ENCODE measurements at places on chromosomes 5 and 9. TPM values are rescaled to one million over a fixed set of nuclear protein-coding genes. Genes with fewer than 3 reads are reported as not detected.

DNA sequence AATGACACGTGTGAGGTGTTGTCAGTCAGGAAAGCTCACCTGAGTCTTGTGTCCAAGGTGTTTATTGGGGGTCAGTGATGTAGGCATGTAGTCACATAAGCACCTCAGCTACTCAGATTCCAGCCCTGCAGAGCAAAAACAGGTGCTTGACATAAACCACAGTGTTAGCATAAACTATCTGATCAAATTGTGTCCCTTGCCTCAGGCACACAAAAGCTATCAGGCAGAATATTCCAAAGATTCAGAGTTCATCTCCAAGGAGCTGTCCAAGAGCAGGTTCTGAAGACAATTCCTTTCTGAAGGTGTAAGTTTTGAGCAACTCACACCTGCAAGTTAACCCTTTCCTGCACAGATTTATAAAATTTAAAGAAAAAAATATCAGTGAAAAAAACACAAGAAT, 102.2 kb upstream of the ITGA1 start:
- no peak for DNase-seq
- H3K4me1 ChIP-seq: no peaks in the 10 kb centered on the region
- H3K27ac ChIP-seq: no peak overlapping the region
- no peak overlapping the region for H3K4me3 ChIP-seq
- no peaks in the 10 kb centered on the region for H3K27me3 ChIP-seq
- no peaks in the 10 kb centered on the region for H3K36me3 ChIP-seq

- H3K27me3 ChIP-seq: no peaks in the 10 kb centered on the region
- H3K36me3 ChIP-seq: no peaks in the 10 kb centered on the region
- H3K4me3 ChIP-seq: no peak overlapping the region
- H3K27ac ChIP-seq: no peak overlapping the region
- DNase-seq: no peak
These were observed 22.5 kb upstream of the DMRT1 start for GRCh38 chr9:818958-819357.

GRCh38 chr9:96089452-96090085, 212.4 kb downstream of the HSD17B3 start:
- no peak overlapping the region for H3K27ac ChIP-seq
- H3K27me3 ChIP-seq: peaks cover 11% of the 10 kb centered on the region

DNA sequence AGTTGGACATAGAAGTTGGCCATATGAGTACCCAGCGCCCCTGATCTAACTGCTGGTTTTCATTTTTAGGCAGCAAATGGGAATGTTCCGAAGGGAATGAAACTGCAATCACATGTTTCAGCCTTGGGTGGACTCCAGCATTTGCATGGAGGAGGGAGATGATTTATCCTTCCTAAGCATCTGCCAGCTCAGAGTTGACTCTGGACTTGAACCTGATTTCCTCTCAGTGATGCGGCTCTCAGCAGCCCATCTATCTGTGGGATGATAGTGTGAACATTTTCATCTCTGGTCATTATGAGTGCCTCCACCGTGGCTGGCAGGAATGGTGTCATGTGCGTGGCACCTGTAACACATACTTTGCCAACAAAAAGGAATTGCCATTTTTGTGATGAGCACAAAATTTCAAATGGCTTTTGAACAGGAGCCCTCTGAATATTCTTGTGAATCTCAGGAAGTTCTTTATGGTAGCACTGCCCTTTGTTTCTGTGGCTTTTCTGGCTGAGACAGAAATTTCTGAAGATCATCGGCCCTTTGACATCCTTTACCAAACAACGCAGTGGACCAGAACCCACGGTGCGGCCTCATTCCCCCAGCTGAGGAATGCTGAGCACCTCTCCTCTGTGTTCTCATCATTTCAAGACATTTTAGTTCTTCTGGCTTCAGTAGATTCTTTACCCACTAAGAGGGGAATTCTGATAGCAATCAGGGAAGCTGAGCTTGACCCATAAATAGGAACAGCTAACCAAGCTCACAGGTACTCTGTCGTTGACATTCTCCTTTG, 28.5 kb downstream of the FUBP3 start:
- no peaks in the 10 kb centered on the region for H3K27me3 ChIP-seq
- H3K4me3 ChIP-seq: no peak overlapping the region
- no peak for DNase-seq
- no peaks in the 10 kb centered on the region for H3K4me1 ChIP-seq
- peaks cover 20% of the 10 kb centered on the region for H3K36me3 ChIP-seq
- H3K27ac ChIP-seq: no peak overlapping the region

DNA sequence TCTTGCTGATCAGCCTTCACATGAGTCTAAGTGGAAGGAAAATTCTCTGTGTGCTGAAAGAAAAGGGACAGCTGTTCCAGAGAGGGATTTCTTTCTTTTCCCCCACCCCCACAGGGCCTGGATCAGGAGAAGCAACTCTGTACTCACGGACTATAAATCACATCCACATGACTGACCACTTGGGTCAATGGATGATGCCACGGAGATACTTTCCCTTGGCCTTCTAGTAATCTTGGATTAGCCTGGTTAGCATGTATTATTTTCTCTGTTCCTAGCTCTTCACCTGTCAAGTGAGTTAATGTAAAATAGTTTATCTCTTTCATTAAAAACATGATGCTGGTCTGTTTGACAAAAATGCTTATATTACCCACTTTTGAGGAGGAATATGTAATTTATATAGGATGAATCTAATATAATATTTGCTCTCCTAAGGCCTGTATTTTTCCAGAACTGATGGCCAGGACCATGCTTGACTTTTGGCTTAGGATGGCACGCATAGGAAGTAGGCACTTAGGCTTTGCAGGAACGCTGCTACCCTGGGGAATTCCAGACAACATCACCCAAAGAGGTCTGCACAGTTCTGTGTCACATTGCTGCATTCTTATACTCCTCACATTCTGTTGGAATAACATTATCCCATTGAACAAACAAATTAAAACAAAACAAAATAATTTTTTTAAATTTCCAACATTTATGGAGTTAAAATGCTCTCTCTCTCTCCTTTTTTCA, 892.1 kb downstream of the TLE1 start:
- H3K4me1 ChIP-seq: peaks cover 26% of the 10 kb centered on the region
- no peaks in the 10 kb centered on the region for H3K36me3 ChIP-seq

DNA sequence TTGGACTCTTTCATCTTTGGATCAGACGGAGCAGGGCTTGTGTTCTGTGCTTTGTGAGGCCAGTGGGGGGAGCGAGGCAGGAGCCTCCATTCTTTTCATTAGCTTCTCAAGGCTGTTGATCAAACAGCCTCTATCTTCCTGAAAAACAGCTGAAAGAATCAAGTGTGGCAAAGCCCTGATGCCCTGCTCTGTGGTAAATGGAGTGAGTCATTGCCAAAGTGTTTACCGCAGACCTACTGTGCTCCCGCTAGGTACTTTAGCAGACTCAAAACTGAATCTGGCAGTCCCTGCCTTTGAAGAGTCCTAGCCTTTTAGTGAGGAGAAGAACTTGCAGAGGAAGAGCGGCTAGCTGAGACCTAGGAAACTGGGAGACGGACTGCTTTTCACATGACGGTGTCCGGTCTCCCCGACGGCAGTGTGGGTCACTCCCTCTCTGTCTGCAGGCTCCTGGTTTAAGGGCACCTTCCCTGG, 3.3 kb downstream of the ANKRD33B start:
- no peak overlapping the region for H3K4me3 ChIP-seq
- H3K4me1 ChIP-seq: peaks cover 14% of the 10 kb centered on the region
- H3K27ac ChIP-seq: no peak overlapping the region
- no peak for DNase-seq
- H3K27me3 ChIP-seq: peaks cover 25% of the 10 kb centered on the region

DNA sequence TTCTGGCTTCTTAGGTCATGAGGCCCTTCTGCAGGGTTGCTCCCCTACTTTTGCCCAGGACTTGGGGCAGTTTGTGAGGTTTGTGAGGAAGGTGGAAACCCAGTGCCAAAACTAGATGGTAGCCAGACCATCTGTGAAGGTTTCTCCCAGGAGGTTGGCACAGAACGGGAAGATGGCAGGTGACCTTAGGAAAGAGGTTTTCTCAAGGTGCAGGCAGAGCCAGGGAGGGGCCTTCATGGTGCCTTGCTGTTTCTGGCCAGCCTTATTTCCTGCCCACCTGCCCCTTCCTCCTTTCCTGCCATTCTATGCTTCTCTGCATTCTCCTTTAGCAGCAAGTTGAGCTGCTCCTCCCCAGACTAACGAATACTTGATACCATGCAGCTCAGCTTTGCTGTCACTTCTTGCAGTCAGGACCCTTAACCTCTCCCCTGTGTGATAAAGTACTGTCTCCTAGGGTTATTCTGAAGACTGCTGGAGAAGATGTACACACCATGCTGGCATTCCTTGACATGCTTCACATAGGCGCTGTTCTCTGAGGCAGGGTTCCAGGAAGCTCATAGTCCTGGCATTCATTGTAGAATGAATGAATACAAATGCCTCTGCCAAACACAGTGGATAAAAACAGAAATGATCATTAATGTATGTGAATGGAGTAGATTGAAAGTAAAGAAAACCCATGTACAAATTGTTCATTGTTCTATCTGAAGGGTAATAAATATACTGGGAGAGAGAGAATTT, 154.3 kb downstream of the KDM4C start:
- H3K4me1 ChIP-seq: no peaks in the 10 kb centered on the region
- H3K27ac ChIP-seq: no peak overlapping the region
- no peaks in the 10 kb centered on the region for H3K36me3 ChIP-seq

DNA sequence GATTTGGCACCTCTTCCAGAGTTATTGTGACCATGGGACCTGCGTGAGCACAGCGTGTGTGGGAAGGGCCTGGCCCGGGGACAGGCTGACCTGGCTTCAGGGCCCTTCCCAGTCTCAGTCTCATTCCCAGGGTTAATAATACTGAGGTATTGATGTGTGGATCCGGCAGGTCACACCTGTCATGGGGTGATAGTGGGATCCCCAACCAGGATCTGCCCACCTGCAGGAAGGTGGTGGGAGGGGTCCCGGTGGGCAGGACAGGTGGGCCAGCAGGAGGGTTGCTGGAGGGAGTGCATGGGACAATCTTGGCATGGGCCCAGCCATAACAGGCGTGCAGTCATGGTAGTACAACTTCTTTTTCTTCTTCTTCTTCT, 55.4 kb downstream of the COL15A1 start:
- peaks cover 8% of the 10 kb centered on the region for H3K27me3 ChIP-seq
- H3K4me1 ChIP-seq: no peaks in the 10 kb centered on the region
- no peak overlapping the region for H3K4me3 ChIP-seq
- H3K36me3 ChIP-seq: no peaks in the 10 kb centered on the region

DNA sequence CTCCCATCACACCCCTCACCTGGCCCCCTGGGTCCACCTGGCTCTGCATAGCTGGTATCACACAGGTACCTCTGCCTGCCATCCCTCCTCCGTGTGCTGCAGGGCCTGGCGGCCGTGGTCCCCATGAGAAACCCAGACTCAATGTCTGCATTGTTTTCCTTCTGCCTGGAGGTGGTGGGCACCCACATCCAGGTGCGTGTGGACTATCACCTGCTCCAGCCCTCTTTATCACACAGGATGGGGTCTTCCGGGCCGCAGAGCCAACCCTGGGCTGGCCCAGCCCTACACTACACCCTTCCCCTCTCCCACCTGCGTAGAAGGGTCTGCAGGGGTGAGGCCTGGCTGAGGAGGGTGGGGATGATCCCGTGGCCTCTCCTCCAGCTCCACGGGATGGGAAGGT, 7.0 kb upstream of the FUT7 start:
- no peaks in the 10 kb centered on the region for H3K27me3 ChIP-seq
- H3K4me1 ChIP-seq: peaks cover 26% of the 10 kb centered on the region
- no peak overlapping the region for H3K27ac ChIP-seq
- H3K36me3 ChIP-seq: peaks cover 19% of the 10 kb centered on the region
- no peak for DNase-seq
- H3K4me3 ChIP-seq: no peak overlapping the region

- no peak for DNase-seq
- H3K36me3 ChIP-seq: no peaks in the 10 kb centered on the region
- H3K4me1 ChIP-seq: no peaks in the 10 kb centered on the region
These were observed 1.0 kb downstream of the ZDHHC11 start for GRCh38 chr5:849651-850301.

- H3K4me1 ChIP-seq: peaks cover 5% of the 10 kb centered on the region
- peak; percentile 67 for DNase-seq
- H3K27ac ChIP-seq: no peak overlapping the region
- peaks cover 98% of the 10 kb centered on the region for H3K27me3 ChIP-seq
- H3K4me3 ChIP-seq: no peak overlapping the region
- H3K36me3 ChIP-seq: no peaks in the 10 kb centered on the region
These were observed 291.4 kb downstream of the ARHGEF28 start for GRCh38 chr5:73917433-73917832.

DNA sequence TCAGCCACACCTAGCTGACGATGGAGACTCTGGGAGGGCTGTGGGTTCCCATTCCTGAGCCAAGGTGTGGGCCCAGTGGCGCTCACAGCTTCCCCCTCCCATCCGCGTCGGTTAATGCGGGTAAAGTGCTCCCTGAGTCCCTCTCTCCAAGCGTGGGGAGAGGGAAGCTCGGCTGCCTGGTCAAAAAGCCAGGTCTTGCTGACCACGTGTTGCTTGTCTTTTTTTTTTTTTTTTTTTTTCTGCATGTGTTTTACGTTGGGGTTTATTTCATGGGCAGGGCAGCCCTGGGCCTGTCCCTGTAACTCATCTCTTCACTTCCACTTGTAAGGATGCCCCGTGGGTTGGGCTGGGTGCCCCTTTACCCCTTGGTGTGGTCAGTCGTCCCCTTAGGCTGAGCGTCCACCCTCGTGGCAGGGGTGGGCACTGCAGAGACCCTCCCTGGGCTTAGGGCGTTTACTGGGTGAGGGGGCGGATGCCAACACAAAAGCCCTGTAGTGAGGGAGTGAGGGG, 11.9 kb downstream of the NKD2 start:
- H3K27me3 ChIP-seq: no peaks in the 10 kb centered on the region
- DNase-seq: no peak
- no peak overlapping the region for H3K4me3 ChIP-seq
- peak overlapping the region; percentile 71 for H3K27ac ChIP-seq

GRCh38 chr5:65760504-65761275, 38.7 kb downstream of the NLN start:
- no peaks in the 10 kb centered on the region for H3K4me1 ChIP-seq
- H3K36me3 ChIP-seq: peaks cover 20% of the 10 kb centered on the region
- no peak overlapping the region for H3K4me3 ChIP-seq
- no peak for DNase-seq
- H3K27ac ChIP-seq: no peak overlapping the region
- no peaks in the 10 kb centered on the region for H3K27me3 ChIP-seq

DNA sequence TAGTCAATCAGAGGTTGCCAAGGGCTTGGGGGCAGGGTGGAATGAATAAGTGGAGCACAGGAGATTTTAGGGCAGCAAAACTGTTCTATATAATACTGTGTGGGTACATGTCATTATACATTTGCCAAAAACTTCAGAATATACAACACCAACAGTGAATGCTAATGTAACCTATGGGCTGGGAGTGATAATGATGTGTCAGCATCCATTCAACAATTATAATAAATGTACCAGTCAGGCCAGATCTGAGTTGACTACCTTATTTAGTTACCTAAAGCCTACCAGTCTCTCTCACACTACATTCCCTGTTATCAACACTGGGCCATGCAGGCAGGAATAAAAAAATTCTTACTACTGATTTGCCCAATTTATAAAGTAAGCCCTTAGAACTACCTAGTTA, 884.5 kb downstream of the TLE1 start:
- no peak overlapping the region for H3K4me3 ChIP-seq
- no peaks in the 10 kb centered on the region for H3K36me3 ChIP-seq
- H3K4me1 ChIP-seq: no peaks in the 10 kb centered on the region
- no peak overlapping the region for H3K27ac ChIP-seq

Gene LCN15
- total RNA-seq: not detected

Gene PGM5
- not detected for total RNA-seq

Gene SOHLH1
- not detected for total RNA-seq

Gene NIM1K
- total RNA-seq: 0.55 TPM

Gene RAPGEF1
- total RNA-seq: 61.5 TPM
